GM12878 (cell line): ENCODE measurements at places on chromosomes 7 and 10. TPM values are rescaled to one million over a fixed set of nuclear protein-coding genes. Genes with fewer than 3 reads are reported as not detected.

LRRD1 gene
- total RNA-seq = not detected in 2 replicates

GRM3 gene
- 0.21 and 0.49 TPM in 2 replicates for total RNA-seq

DNA sequence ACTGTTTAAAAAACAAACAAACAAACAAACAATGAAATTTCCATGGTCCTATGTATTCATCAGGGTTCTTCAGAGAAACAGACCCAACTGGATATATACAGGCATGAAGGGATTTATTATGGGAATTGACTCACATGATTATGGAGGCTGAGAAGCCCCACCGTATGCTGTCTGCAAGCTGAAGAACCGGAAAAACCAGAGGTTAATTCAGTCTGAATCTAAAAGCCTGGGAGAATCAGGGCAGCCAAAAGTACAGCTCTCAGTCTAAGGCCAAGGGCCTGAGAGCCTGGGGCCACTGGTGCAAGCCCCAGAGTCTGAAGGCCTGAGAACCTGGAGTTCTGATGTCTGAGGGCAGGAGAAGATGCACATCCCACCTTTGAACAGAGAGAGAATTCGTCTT is 163.5 kb downstream of the MDFIC start:
- H3K4me1 ChIP-seq = no peaks in the 10 kb centered on the region
- DNase-seq = no peak
- H3K27me3 ChIP-seq = no peaks in the 10 kb centered on the region
- no peaks in the 10 kb centered on the region for H3K36me3 ChIP-seq
- no peak overlapping the region for H3K27ac ChIP-seq

GRCh38 chr7:82210416-82211184 is 233.0 kb downstream of the CACNA2D1 start:
- no peak overlapping the region for H3K27ac ChIP-seq
- DNase-seq = no peak
- no peaks in the 10 kb centered on the region for H3K36me3 ChIP-seq

- H3K27me3 ChIP-seq = no peaks in the 10 kb centered on the region; the same call in 1 of the 2 replicates
- DNase-seq = no peak
- no peak overlapping the region for H3K4me3 ChIP-seq
- H3K27ac ChIP-seq = no peak overlapping the region
- no peaks in the 10 kb centered on the region for H3K36me3 ChIP-seq
Measured at GRCh38 chr10:33193701-33194521, 140.6 kb downstream of the NRP1 start.

DNA sequence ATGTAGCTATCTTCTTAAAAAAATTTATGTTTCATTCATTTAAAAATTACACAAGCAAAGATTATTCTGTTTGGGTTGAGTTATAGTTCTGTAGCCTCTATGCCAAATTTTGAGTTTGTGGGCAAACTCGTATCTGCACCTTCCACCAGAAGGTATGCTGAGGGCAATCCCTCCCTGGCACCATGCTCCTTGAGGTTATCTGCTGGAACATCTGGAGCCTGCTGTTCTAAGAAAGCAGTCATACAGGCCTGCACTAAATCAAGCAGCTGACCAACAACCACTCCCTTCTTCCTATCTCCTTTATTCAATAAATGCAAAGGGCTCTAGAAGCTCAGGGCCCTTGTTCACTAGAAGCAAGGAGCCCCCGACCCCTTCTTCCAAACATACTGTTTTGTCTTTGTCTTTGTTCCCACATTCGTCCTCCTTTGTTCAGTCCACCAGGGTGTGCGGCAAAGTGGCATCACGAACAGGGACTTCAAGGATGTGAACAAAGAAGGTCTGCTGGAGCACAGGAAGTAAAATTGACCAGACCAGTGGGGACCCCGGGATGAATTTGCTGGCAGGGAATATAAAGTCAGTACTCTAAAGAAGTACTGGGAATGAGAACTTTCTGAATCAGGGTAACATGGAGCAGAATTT is 36.4 kb downstream of the OR13A1 start:
- no peaks in the 10 kb centered on the region for H3K36me3 ChIP-seq
- H3K27me3 ChIP-seq = no peaks in the 10 kb centered on the region
- H3K4me1 ChIP-seq = no peaks in the 10 kb centered on the region
- no peak overlapping the region for H3K27ac ChIP-seq
- no peak overlapping the region for H3K4me3 ChIP-seq
- DNase-seq = no peak
